COR-L47 (cell line): ENCODE measurements at places on chromosomes 6 and 20.

DNA sequence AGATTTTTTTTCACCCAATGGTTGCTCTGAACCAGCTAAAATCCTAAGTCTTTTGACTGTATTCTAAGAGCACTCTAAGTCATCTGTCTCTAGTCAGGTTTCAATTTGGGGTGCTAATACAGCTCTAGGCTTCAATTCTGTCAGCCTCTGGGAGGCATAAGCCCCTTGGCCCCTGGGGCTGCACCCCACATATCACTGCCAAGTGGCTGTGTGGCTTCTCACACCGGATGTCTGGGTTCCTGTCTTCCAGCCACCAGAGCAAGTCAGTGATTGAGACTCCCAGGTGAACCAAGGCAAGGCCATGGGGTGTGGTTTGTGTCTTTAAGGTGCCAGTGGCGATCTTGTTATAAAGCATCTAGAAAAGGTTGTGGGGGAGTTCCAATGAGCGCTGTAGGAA is 136.5 kb downstream of the TMEM242 start:
- DNase-seq: no peak

DNA sequence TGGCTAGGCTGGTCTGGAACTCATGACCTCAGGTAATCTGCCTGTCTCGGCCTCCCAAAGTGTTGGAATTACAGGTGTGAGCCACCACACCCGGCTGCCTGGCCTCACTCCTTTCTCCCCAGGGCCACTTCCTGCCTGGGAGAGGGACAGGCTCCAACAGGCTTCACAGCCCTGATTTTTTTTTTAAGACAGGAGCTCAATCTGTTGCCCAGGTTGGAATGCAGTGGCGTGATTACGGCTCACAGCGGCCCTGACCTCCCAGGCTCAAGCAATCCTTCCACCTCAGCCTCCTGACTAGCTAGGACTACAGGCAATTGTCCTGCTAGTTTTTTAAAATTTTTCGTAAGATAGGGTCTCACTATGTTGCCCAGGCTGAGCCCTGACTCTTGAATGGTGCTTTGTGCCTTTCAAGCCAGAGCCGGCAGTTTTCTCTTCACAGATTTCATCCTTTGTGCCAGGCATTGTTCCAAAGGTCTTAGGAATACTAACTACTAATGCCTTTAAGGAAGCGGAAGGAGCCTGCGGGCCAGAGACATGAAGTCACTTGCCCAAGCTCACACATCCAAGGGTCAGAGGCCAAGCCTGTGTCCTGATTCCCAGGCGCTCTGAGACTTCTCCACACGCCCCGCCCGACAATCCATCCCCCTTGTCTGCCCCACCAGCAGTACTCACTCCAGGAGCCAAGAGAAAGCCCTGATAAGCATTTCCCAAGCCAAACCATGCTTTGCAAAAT is 19.2 kb downstream of the CAPN11 start:
- DNase-seq: no peak

DNA sequence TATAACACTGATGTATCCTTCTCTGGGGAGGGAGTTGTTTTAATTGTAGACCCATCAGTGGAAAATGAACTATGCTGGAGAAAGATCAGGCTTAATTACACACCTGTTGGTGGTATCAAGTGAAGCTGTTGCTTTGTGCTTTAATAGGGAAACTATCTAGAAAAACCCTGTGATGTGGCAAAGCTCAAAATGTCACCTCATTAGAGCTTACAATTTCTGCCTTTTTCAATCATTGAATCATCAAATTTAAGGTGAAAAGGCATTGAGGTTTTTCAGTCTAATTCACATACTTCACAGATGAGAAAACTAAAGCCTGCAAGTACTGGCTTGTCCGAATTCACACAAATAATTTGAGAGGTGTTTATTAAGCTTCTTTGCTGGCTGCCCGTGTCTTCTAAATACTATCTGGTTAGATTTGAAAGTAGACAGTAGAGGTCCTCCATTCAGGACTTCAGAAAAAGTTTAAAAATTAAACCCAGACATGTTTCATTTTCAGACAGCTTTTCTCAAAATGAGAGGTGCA is 143.3 kb upstream of the MAP3K7 start:
- DNase-seq: no peak

GRCh38 chr6:56655996-56656395 is 13.3 kb upstream of the DST start:
- DNase-seq: no peak

DNA sequence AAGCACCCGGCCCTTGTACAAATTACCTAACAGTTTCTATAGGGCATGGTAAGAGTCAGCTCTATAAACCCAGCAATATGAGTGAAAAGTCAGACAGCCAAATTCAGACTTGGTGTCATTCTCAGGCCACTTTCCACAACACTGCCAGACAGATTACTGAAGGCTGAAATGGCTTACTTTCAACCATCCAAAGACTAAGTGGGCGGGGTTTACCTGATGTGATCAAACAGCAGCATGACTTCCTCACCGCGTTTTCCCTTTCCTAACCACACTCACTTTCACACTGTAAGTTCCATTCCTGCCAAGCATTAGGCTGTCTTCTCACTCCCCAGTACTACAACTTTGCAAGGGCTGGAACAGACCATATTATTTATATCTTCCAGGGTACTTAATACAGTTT is 85.9 kb downstream of the SMLR1 start:
- DNase-seq: no peak

DNA sequence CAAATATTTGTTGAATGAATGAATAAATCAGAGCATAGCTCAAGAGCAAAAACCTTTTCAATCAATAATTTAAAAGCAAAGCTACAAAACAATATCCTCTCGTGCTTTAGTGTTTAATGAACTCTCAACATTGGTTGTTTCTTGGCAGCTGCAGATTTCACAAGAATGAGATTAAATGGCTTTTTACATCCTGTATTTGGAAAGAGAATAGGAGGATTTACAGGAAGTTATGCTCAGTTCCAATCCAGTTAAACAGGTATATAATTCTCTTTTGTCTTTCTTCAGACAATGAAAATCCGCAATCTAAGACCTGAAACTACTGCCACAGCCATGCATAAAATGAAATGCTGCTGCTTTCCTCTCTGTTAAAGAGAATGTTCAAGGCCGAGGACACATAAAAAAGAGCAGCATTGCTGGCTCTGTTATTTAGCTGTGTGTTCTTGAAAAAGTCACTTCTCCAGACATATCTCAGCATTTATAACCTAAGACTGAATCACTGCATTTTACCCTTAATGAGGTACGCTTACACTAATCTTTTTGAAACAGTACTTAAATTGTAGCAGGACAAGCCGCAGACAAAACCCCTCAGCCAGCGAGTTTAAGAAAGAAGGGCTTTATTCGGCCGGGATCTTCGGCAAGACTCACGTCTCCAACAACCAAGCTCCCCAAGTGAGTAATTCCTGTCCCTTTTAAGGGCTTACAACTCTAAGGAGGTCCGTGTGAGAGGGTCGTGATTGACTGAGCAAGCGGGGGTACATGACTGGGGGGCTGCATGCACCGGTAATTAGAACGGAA is 3.6 kb downstream of the C6orf52 start:
- no peak for DNase-seq

GRCh38 chr6:145060714-145061113 is 674.6 kb downstream of the EPM2A start:
- no peak for DNase-seq

DNA sequence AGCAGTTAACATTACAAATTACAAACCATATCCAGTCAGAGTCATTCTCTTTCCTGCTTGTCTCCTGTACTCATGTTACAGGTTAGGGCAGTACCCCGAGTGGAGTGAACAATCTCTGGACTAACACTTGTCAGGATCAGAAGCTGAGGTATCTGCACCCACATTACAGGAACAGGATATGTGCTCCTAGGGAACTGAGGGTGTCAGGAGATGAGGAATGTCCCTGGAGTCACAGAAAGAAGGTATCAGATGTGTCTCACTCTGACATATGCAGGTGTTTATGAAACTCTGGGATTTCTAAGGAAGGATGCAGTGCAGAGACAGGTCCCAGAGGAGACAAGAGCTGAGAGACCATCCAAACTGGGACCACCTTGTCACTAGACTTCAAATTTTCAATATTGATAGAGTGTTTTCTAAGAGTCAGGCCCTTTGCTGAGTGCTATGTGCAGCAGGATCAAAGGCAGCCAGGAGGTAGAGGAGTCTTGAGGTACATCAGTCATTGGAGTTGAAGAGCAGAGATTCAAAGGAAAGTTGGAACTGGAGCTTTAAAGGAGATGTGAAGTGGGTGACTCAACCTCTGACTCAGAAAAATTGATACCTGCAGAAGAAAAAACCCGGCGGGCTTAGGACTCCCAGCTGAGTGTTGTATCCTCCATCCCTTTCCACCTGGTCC is 12.6 kb downstream of the HLA-DPB1 start:
- DNase-seq: no peak

- DNase-seq: no peak
Measured at GRCh38 chr6:51640021-51640420, 447.4 kb downstream of the PKHD1 start.

DNA sequence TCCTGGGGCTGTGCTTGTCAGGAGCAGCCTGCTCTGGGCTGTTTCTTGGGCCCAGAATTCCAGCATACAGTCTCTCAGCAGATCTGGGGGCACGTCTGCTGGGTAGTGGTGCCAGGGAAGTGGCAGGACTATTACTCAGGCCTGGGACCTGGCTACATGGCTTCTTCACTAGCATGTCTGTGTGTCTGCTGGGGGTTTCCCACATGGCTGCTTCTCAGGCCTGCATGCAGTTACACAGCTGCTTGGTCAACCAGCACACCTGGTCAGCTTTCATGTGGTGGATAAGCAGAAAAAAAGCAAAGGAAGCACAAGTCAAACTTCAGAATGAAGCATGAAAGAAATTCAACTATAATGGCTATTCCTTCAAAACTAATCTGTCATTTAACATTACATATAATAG is 316.2 kb upstream of the NOX3 start:
- DNase-seq: no peak
